ENCODE measurements at places on chromosomes 1 and 21.
A peak's percentile ranks its signal among the peaks of the same experiment; 100 is the strongest.

GRCh38 chr1:185215911-185216310, 58.9 kb downstream of the SWT1 start:
- DNase-seq, result no peak

GRCh38 chr1:38489844-38490270, 369.7 kb downstream of the RRAGC start:
- peak; percentile 51 for DNase-seq

DNA sequence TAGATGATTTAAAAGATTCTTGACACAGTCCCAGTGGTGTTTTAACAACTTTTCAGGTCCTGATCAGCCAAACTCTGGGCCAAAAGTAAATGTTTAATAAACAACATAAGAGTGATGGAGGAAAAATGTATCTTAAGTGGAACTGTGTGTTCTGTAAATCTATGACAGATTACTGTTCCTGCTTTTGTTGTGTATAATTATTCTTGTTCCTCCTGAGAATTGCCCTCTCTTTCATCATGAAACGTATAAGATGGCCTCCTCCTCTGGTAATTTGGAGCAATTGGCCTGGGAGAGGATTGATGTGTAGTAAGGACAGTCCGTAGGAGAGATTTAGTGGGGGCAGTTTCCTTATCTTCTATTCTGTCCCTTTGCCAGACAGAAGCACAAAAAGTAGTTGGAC, 34.5 kb downstream of the GALNT2 start:
- no peak for DNase-seq

GRCh38 chr1:163410073-163410999, 88.6 kb downstream of the NUF2 start:
- DNase-seq, result peak; percentile 49

GRCh38 chr21:34979383-34979782, 69.7 kb downstream of the RUNX1 start:
- no peak for DNase-seq
